ENCODE measurements at places on chromosomes 2 and 18. TPM values are rescaled to one million over a fixed set of nuclear protein-coding genes. Genes with fewer than 3 reads are reported as not detected.
A peak's percentile ranks its signal among the peaks of the same experiment; 100 is the strongest.

GRCh38 chr2:205058409-205058808, 513.1 kb downstream of the PARD3B start:
- no peak for DNase-seq

GRCh38 chr18:2920027-2920426, 73.2 kb downstream of the EMILIN2 start:
- DNase-seq: no peak

Gene SCN3A
- 22.2 TPM for total RNA-seq

DNA sequence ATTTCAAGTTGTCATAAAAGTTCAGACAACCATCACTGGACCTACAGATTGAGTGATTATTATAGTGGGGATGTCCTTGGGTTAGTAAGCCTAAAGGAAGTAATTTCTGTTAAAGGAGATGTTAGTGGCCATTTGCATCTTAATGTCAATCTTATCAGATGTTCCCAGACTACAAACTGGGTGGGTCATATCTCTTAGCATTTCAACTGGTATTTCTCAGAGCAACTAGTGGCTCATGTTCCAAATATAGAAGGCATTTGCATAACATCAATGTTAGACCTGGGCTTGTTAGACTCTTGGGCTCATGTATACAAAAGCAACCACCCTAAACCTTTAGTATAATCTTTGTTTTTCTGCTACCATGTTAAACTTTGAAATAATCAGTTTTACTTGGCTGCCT, 17.9 kb downstream of the PLEKHA3 start:
- DNase-seq: no peak

DNA sequence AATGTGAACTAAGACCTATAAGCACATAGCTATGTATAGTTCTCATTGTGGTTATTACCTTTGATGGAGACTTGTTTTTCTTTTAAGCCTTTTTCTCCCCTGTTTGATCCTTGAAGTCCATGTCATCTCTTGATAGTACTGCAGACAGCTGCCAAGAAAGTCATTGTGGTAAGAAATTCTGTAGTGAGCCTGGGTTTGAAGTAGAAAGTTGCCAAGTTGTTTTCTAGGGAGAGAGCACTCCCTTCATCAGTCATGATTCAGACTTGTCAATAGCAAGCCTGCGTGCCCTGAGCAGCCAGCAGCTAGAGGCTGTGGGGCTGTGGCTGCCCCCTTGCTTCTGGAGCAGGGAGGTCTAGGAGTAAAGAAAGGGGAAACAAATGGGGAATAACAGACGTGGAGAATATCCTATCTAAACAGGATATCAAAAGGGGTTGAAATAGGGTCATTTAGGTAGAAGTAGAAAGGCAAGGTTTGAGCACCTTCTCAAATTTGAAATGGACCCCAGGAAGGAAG, 8.4 kb downstream of the SP5 start:
- DNase-seq: no peak

DNA sequence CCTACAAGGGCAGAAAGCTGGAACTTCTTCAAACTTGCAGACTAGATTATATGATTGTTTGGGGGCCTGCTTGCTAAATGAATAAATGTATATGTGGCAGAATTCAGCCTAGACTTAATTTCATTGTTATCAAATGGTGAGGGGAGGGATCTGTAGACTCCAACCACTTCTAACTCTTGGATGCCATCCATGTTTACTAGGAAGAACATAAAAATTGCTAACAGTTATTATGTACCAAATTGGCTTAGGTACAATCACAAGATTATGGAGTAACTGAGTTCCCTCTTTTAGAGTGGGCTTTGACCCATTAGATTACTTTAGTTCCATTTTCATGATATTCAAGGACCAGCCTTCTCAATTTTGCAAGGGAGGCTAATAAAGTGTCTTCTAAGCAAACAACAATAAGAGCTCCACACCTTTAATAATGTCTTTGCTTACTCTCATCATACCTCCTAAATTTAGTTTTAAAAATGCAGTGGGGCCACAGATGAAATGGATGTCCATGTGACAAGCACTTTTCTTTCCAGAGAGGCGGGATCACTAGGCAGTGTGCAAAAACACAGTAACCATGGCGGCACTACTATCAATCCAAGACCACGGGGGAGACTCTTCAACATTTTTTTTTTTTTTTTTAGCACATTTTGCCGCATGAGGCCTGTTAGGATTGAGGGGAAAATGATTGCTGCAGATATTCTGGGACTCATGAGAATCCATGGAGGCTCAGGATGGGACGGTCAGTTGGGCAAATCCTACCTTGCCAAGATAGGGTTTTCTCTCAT, 217.6 kb upstream of the SPRED2 start:
- DNase-seq: no peak

DNA sequence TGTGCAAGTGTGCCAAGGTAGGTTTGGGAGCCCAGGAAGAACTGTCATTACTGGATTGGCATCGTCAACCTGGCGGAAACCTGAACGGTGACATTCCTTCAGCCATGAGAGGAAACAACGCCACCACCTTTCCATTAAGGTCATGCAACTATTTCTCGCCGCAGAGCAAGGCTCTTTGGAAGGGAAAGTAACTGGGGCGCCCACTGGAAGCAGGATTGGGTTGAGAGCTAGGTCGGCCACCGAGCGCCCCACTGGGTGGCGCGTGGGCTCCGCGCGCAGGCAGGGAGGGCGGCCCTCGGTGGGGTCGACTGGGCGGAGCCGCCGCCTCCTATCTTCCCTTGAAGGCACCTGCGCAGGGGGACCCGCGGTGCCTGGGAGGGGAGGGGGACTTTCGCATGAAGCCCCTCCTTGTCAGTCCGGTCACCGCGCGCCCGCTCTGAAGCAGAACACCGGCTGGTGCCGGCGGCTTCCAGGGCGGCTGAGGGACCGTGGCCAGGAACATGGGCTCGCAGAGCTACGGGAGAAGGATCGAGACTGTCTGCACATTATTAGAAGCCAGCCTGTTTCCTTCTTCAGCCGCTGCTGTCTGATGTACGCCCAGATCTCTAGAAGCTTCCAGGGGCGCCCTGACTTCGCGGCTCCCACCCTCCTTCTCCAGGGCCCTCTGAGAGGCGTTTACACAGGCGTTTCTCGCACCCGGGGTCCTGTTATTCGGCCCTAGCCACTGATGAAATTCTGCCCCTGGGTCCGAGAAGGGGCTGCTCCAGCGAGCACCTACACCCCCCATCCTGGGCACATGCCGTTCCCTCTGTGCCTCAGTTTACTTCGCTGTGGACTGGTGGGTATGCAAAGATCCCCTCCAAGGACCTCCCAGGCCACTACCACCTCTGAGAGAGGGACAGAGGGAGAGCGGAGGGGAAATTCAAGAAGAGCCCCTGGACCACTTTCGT, 27.3 kb upstream of the MAL start:
- DNase-seq: peak; percentile 23

All from glutamatergic neuron (in vitro differentiated cells).